Tibial artery (tissue), 4 donors: ENCODE measurements at places on chromosomes 6 and 20.

DNA sequence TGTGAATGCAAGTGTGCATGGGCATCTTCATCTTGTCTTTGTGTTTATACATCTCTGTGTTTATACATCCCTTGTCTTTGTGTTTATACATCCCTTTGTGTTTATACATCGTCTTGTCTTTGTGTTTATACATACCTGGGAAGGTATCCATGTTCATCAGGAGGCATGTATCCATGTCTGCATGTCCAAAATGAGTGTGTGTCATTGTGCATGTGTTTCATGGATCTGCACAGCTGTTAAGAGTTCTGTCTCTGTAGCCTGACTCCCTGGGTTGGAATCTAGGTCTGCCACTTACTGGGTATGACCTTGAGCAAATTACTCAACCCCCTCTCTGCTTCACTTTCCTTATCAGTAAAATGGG lies 50.1 kb upstream of the SIRPA start:
- no peaks in the 10 kb centered on the region for H3K36me3 ChIP-seq
- H3K27ac ChIP-seq, result no peak overlapping the region
- no peaks in the 10 kb centered on the region for H3K4me1 ChIP-seq
- no peak for DNase-seq
- no peaks in the 10 kb centered on the region for H3K27me3 ChIP-seq

- H3K4me1 ChIP-seq, result peaks cover 3% of the 10 kb centered on the region
- no peak overlapping the region for H3K27ac ChIP-seq
- no peak overlapping the region for H3K4me3 ChIP-seq
- H3K27me3 ChIP-seq, result peaks cover 5% of the 10 kb centered on the region
- no peak for DNase-seq
These were observed 146.3 kb downstream of the LY86 start for GRCh38 chr6:6734479-6735465.

DNA sequence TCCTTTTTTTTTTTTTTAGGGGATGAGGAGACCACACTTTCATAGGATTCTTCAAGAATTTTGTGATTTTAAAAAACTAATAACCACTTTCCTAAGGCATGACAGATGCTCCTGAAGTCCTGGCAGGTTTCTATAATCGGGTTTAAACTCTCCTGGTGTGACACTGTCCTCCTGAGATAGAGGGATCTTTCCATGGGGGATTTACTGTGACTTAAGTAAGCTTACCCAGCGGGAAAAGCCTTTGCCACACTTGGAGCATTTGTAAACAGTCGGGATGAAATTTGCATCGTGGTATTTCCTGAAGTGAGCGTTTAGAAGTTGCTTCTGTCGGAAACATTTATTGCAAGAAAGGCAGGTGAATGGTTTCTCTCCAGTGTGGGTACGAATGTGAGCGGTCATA lies 16.6 kb downstream of the CTCFL start:
- DNase-seq, result no peak
- H3K27ac ChIP-seq, result no peak overlapping the region
- no peaks in the 10 kb centered on the region for H3K36me3 ChIP-seq
- H3K4me3 ChIP-seq, result no peak overlapping the region
- no peaks in the 10 kb centered on the region for H3K4me1 ChIP-seq
- H3K27me3 ChIP-seq, result peaks cover 13% of the 10 kb centered on the region

DNA sequence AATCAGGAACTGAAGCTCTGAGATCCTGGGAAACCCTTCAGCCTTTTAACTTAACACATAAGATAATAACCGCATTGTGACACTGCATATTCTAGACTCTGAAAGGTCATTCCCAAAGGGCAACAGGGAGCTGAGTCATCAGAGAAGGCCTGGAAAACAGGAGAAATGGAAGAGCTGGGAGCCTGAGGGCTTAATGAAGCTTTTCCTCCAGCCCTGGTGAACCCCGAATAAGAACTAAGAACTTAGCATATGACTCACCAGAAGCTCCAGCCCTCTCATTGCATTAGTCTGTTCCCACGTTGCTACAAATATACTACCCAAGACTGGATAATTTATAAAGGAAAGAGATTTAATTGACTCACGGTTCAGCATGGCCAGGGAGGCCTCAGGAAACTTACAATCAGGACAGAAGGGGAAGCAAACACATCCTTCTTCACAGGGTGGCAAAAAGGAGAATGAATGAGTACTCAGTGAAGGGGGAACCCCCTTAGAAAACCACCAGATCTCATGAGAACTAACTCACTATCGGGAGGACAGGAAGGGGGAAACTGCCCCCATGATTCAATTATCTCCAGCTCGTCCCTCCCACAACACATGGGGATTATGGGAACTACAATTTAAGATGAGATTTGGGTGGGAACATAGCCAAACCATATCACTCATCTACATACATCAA lies 648.5 kb downstream of the TFAP2A start:
- no peaks in the 10 kb centered on the region for H3K36me3 ChIP-seq
- H3K27me3 ChIP-seq, result no peaks in the 10 kb centered on the region
- no peak for DNase-seq
- no peak overlapping the region for H3K27ac ChIP-seq

GRCh38 chr6:40054602-40055001 lies 120.3 kb upstream of the MOCS1 start:
- DNase-seq, result no peak
- peaks cover 3% of the 10 kb centered on the region for H3K27me3 ChIP-seq
- H3K27ac ChIP-seq, result no peak overlapping the region
- H3K36me3 ChIP-seq, result no peaks in the 10 kb centered on the region
- no peaks in the 10 kb centered on the region for H3K4me1 ChIP-seq
- H3K4me3 ChIP-seq, result no peak overlapping the region

DNA sequence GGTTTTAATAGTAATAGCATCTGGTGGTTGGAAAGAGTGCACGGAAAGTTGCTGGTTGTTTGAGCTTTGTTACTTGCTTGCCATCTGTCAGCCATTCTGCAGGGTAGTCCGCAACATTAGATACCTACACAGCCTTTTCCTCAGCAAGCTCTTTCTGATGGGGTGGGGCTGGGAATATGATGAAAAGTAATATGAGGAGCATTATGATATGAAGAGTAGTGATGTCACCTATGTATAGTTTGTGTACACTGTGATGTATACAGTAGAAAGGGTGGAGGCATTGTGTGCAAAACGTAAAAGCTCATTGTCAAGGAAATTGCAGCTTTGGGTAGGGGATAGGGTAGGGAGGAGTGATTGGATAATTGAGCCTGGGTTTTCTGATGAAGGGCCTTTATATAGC lies 16.1 kb downstream of the SCAF8 start:
- no peak for DNase-seq
- no peaks in the 10 kb centered on the region for H3K36me3 ChIP-seq
- H3K4me1 ChIP-seq, result peaks cover 71% of the 10 kb centered on the region
- H3K27ac ChIP-seq, result no peak overlapping the region
- H3K27me3 ChIP-seq, result no peaks in the 10 kb centered on the region
- H3K4me3 ChIP-seq, result no peak overlapping the region

DNA sequence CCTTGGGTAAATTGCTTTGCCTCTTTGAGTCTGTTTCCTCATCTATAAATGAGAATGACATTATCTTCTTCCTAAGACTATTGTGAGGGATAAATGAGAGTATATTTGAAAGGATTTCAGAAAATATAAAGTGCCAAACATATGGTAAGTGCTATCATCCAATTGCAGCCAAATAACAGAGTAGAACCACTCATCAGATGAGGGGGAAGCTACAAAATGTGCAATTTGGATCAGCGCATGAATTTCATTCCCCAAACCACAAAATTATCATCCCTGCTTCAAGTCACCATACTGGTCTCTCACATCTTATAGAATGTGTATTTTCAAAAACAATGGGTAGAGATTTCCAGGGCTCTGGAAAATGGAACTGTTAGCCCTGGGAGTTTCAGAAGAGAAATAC lies 158.5 kb downstream of the ARHGAP18 start:
- DNase-seq, result no peak
- H3K4me1 ChIP-seq, result no peaks in the 10 kb centered on the region
- H3K27ac ChIP-seq, result no peak overlapping the region
- H3K36me3 ChIP-seq, result no peaks in the 10 kb centered on the region
- no peaks in the 10 kb centered on the region for H3K27me3 ChIP-seq

GRCh38 chr6:160141001-160141726 lies 19.5 kb downstream of the SLC22A1 start:
- H3K36me3 ChIP-seq, result no peaks in the 10 kb centered on the region
- H3K27ac ChIP-seq, result peak overlapping the region; percentile 95
- H3K4me1 ChIP-seq, result no peaks in the 10 kb centered on the region
- DNase-seq, result no peak
- H3K4me3 ChIP-seq, result peak overlapping the region; percentile 28

DNA sequence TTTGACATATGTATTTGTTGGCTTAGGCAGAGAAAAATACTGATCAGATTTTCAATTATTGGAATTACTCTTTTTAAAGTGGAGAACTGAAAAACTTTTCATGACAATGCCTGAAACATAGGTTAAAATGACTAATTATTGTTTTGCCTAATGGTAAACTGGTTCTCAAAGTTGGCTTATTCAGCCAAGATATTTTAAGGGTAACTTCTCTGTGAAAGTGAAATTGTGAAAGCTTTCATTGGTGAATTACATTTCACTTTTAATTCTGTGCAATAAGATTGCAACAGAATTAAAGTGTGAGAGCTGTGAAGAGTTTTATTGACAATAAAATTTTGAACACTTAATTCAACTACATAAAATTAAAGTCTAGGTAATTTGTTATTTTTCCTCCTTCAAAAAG lies 24.5 kb downstream of the KIAA0408 start:
- no peaks in the 10 kb centered on the region for H3K4me1 ChIP-seq
- H3K36me3 ChIP-seq, result no peaks in the 10 kb centered on the region
- no peak overlapping the region for H3K4me3 ChIP-seq
- no peaks in the 10 kb centered on the region for H3K27me3 ChIP-seq

DNA sequence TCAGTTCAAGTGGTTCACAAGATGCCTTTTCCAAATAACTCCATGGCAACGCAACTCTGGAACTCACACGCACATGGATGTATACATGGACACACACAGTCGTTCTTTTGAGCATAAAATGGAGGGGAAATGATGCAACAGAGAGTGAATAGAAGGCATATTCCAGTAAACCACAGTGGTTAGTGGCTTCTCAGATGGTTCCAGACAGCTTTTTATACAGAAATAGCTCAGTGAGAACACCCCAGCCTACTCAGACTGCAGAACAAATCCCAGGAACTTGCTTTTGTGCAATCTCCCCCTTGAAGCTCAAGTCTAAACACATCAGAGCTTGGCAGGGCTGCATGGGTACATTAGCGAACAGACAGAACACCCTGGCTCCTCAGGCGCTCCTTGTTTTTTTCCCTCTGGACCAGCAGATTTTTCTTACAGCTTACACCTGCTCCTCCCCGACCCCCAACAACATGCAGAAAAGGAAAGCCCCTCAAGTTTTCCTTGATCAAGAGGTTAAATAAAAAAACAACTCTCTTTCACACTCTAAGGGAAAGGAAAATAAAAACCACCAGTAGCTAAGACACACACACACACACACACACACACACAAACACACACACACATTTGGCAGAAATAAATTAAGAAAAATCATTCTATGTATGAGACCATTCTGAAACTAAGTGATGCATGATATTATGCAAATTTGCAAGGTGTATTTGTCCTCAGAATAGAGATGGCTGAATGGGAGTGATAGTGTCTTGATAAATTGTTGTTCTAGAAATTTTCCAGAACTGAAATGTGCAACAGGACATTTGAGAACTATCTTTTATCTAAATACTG lies 51.2 kb upstream of the RANBP9 start:
- peak; percentile 63 for DNase-seq
- H3K4me3 ChIP-seq, result no peak overlapping the region
- no peaks in the 10 kb centered on the region for H3K36me3 ChIP-seq
- H3K27me3 ChIP-seq, result no peaks in the 10 kb centered on the region
- H3K27ac ChIP-seq, result peak overlapping the region; percentile 40
- H3K4me1 ChIP-seq, result peaks cover 52% of the 10 kb centered on the region

- DNase-seq, result no peak
- H3K4me3 ChIP-seq, result no peak overlapping the region
- no peak overlapping the region for H3K27ac ChIP-seq
- H3K27me3 ChIP-seq, result peaks cover 7% of the 10 kb centered on the region
- H3K36me3 ChIP-seq, result no peaks in the 10 kb centered on the region
These were observed 106.2 kb upstream of the DTNBP1 start for GRCh38 chr6:15768999-15769398.

GRCh38 chr6:118260833-118261232 lies 287.3 kb upstream of the PLN start:
- H3K27ac ChIP-seq, result no peak overlapping the region
- no peaks in the 10 kb centered on the region for H3K4me1 ChIP-seq
- no peaks in the 10 kb centered on the region for H3K27me3 ChIP-seq
- H3K36me3 ChIP-seq, result no peaks in the 10 kb centered on the region

DNA sequence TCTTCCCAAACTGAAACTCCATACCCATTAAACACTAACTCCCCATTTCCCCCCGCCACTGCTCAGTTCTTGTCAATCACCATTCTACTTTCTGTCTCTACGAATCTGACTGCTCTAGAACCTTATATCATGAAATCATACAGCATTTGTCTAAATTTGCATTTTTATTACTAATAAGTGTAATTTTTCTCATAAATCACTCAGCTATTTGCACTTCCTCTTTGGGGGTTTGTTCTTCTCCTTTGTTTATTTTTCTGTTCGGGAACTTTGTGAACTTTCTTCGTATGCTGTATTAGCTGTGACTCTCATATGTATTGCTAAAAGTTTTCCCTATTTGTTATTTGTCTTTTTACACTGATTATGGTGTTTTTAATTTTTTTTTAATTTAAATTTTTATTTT lies 152.2 kb downstream of the SLC16A10 start:
- DNase-seq, result no peak
- H3K4me3 ChIP-seq, result no peak overlapping the region
- H3K27ac ChIP-seq, result no peak overlapping the region
- no peaks in the 10 kb centered on the region for H3K36me3 ChIP-seq
- H3K4me1 ChIP-seq, result no peaks in the 10 kb centered on the region
- no peaks in the 10 kb centered on the region for H3K27me3 ChIP-seq

DNA sequence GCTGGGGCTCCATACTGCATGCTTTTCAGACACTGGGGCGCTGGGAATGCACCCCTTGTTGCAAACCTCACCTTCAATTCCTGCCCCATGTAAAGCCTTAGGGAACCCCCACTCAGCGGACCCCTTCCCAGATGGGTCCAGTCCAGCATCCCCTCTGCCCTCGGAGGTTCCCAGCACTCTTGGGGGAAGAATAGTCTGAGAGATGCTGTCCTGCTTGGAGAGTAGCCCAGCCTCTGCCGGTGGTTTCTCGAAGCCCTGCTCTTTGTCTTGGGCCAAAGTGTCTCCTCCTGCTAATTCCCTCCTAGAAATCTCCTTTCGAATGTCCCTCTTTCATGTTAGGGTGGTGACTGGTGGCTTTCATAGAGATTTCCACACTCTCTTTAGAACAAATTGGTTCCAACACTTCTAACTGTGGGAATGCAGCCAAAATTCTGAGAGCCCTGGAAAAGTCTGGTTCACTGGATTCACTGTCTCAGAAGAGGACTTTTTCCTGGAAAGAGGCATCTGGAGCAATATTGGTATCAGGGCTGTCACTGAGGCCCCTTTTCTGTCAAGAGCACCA lies 24.9 kb upstream of the SULF2 start:
- no peak overlapping the region for H3K4me3 ChIP-seq
- no peaks in the 10 kb centered on the region for H3K36me3 ChIP-seq
- peaks cover 69% of the 10 kb centered on the region for H3K27me3 ChIP-seq
- no peaks in the 10 kb centered on the region for H3K4me1 ChIP-seq
- H3K27ac ChIP-seq, result no peak overlapping the region
